ENCODE measurements at places on chromosomes 11 and 22.

- no peak for DNase-seq
Measured at GRCh38 chr22:27684901-27685300, 116.7 kb downstream of the MN1 start.

DNA sequence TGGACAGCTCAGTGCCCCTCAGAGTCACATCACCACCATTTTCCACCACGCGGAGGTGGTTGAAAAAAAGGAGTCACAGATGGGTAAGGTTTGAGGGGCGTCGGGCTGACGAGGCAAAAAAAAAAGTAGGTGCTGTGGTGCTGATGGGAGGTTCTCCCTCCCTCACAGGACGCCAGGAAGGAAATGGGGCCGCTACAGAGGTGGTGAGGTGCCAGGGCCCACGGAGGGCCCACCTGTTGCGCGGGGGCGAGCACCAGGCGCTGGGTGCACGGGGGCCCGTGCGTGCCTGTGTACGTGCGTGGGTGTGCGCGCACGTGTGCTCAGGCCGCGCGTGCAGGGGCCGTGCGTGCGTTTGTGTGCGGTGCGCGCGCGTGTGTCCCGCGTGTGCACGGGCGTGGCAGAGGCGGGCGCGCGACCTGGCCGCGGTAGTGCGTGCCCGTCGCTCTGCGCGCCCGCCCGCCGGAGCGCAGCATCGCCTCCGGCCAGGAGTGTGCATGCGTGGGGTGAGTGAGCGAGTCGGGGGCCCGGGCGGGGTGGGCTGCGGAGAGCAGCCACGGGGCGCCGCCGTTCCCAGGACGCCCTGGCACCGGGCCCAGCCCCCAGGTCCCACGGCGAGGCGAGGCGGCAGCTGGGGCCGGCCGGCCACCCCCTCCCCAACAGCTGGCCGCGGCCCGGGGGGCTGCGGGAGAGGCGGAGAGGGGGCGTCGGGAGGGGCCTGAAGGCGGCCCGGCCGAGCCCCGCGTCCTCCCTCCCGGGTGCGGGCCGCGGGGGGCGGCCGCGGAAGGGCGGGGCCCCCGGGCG, 2.8 kb downstream of the PDGFB start:
- DNase-seq = peak; percentile 60

DNA sequence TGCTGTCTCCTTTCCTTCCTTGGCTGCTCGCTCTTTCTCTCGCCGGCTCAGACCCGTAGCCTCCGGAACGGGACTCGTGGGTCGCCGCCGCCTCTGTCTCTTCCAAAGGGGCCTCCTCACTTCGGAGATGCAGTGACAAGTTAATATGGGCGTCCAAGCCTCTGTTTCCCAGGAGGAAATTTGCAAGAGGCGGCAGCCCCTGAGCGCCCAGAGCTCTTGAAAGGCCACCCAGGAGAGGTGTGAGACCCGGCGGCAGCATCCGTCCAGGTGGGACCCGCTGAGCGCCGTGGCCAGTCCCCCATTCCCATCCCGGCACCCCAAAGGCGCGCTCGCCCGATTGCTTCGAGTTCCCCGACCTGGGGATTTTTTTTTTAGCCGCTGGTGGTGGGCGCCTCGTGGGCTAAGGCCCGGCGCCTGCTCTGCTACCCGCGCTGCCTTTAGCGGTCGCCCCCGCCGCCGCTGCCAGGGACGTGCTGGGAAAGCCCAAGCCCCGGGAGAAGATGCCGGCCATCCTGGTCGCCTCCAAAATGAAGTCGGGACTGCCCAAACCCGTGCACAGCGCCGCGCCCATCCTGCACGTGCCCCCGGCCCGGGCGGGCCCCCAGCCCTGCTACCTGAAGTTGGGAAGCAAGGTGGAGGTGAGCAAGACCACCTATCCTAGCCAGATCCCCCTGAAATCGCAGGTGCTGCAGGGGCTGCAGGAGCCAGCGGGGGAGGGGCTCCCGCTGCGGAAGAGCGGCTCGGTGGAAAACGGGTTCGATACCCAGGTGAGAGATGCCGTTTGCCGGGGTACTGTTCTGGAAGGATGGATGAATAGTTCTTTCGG, 772 bp downstream of the NAV2 start:
- DNase-seq = no peak

GRCh38 chr11:114099392-114100178, 40.1 kb downstream of the ZBTB16 start:
- no peak for DNase-seq

DNA sequence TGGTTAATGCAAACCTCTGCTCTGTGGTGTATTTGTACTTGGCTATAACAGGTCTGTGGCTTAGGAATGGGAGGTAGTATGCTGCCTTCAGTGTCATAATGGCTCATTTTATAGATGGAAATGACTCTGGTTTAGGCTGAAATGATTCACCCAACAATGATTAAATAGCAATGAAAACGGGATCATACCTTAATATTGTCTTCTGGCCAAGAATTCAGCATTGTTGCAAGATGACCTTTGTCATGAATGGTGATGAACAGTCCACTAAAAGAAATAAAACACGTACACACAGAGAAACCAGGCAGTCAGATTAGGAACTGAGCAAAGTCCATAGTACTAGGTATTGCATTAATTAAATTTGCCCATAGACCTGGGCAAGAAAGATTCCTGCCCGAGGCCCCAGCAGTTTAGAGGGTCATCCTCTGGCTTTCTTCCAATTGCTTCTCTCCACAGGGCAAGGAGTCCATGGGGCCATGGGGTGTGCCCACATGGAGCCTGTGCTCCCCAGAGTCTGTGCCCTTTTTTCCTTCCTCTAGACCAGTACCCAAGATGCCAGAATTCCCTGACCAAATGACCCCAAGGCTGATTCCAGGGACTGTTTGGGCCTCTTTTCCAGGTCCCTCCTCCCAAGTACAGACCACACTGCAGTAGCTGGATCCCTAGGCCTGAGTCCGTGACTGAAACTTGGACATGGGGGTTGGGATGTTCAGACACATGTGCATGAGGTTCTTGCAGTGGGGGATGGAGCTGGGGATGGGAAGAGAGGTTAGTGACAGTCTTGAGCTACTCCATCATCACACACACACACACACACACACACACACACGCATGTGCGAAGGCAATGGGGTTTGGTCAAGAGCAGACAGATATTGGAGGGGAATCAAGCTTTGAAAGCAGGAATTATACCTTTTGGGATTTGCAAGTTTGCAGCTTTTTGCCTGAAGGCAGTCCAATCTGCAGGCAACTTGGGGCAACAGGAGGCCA, 134.2 kb downstream of the CCDC81 start:
- no peak for DNase-seq

DNA sequence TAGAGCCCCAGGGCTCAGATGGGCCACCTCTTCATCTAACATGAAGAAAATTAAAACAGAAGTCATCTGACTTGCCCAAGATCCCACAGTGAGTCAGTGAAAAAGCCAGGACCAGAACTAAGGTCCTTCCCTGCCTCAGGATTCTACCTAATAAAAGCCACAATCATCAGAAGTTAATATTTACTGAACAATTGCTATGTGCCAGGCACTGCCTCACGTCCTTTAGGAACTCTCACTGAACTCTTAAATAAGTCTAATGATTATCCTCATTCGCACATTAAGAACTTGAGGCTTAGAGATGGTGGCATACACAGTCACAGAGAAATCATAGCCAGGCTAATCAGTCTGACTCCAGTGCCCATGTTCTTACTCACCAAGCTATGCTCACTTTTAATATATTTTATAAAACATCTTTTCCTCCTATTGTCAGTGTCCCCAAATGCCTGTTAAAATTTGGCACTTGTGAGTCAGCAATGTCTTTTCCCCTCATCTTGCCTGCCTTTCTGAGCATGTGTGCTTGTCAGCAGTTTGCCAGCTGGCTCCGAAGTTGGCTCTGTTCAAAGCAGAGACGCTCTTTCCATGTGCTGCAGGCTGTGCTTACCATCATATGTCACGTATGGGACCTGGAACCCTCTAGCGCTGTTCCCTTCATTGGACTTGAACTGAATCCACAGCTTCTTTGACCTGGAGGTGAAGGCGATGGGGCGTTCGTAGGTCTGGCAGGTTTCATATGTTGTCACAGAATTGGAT, 21.5 kb upstream of the NRIP3 start:
- no peak for DNase-seq

DNA sequence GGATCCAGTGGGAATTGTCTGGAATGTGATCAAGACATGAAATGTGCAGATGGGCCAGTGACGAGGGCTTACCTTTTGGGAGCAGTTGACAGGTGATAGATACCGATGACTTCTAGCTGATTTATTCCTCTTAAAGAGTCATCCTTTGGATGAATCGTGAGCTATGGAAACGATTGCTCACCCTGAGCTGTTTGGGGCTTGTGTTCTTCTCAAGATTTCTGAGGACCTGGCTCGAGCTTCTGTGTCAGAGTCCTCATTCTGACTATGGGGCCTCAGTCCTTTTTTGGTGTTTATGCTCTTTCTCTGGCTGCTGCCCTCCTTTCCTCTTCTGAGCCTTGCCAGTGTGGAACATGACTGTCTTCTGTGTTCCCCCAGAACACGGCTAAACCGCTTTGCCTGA, 11.9 kb upstream of the AMPD3 start:
- no peak for DNase-seq

All from stimulated activated CD8-positive, alpha-beta memory T cell treated with anti-CD3 and anti-CD28 coated beads, Interleukin-4, amount 100 ng/mL, for 4 hours (primary cell).